ENCODE measurements at places on chromosomes 6 and 20. TPM values are rescaled to one million over a fixed set of nuclear protein-coding genes. Genes with fewer than 3 reads are reported as not detected.

Gene FERMT1
- 25.2 TPM for polyA plus RNA-seq

- peaks cover 4% of the 10 kb centered on the region for H3K4me1 ChIP-seq
- H3K27me3 ChIP-seq = peaks cover 10% of the 10 kb centered on the region
- H3K27ac ChIP-seq = no peak overlapping the region
- no peak overlapping the region for H3K4me3 ChIP-seq
- no peaks in the 10 kb centered on the region for H3K36me3 ChIP-seq
These were observed 3.4 kb upstream of the SIM1 start for GRCh38 chr6:100468016-100468622.

- DNase-seq = no peak
- H3K4me3 ChIP-seq = no peak overlapping the region
- H3K27ac ChIP-seq = no peak overlapping the region
- no peaks in the 10 kb centered on the region for H3K27me3 ChIP-seq
- H3K4me1 ChIP-seq = no peaks in the 10 kb centered on the region
These were observed 8.8 kb upstream of the CST8 start for GRCh38 chr20:23482138-23482537.

Gene SLC17A1
- 0.07 TPM for polyA plus RNA-seq

DNA sequence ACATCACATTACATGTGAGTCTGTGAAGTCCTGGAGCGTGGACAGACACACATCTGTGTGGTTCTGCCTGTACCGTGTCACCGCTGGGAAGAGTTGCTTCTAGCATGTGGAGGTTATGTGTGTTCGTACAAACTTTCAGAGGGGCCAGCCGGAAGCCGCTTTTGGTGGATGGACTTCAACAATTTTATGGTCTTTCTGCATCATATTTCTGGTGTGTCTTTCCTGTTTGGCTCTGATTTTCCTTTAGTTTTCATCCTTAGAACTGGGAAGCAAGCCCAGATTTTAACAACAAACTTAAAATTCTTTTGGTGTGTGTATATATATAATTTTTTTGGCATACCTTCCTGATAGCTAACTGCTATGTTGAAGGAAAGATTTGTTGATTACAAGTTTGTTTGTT, 71.2 kb downstream of the TIAM2 start:
- H3K27ac ChIP-seq = no peak overlapping the region
- H3K4me3 ChIP-seq = no peak overlapping the region
- no peaks in the 10 kb centered on the region for H3K36me3 ChIP-seq
- H3K27me3 ChIP-seq = no peaks in the 10 kb centered on the region
- H3K4me1 ChIP-seq = no peaks in the 10 kb centered on the region

Gene SIRPA
- 40.8 TPM for polyA plus RNA-seq

- H3K27ac ChIP-seq = no peak overlapping the region
- DNase-seq = no peak
- H3K4me1 ChIP-seq = no peaks in the 10 kb centered on the region
- no peaks in the 10 kb centered on the region for H3K27me3 ChIP-seq
- no peaks in the 10 kb centered on the region for H3K36me3 ChIP-seq
These were observed 239.4 kb downstream of the DLL1 start for GRCh38 chr6:170051229-170052172.

Gene MAP7
- 18.3 TPM for polyA plus RNA-seq

Gene DEFB132
- not detected for polyA plus RNA-seq

Gene TREML2
- polyA plus RNA-seq = 0.13 TPM

GRCh38 chr20:50745634-50746137, 14.3 kb downstream of the PARD6B start:
- peaks cover 6% of the 10 kb centered on the region for H3K36me3 ChIP-seq
- peaks cover 51% of the 10 kb centered on the region for H3K4me1 ChIP-seq
- H3K27me3 ChIP-seq = no peaks in the 10 kb centered on the region
- no peak for DNase-seq
- no peak overlapping the region for H3K4me3 ChIP-seq

DNA sequence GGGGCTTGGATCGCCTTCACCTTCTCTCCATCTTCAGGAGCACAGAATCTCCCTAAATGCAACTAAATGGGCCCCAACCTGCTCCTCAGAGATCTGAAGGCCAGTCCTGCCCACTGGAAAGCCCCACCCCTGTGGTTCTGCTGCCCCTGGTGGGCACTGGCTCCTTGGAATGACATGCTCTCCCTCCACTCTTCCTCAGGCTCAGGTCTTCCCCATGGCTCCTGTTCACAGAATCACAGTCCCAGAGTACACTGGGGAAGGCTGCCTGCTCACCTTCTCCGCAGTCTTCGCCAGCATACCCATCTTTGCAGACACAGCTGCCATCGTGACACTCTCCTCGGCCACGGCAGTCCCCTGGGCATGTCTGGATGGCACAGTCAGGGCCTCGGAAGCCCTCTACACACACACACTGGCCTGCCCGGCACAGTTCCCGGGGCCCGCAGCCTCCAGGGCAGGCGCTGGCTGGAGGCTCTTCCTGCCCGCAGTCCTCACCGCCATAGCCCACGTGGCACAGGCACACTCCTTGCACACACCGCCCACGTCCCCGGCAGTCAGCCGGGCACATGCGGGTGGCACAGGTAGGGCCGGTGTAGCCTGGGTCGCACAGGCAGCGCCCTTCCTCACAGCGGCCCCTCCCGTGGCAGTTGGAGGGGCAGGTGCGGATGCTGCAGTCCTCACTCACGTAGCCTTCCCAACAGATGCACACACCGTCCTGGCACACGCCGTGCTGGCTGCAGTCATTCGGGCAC, 13.6 kb downstream of the TNXB start:
- no peaks in the 10 kb centered on the region for H3K4me1 ChIP-seq
- peaks cover 9% of the 10 kb centered on the region for H3K27me3 ChIP-seq
- no peak overlapping the region for H3K4me3 ChIP-seq
- H3K36me3 ChIP-seq = peaks cover 8% of the 10 kb centered on the region

DNA sequence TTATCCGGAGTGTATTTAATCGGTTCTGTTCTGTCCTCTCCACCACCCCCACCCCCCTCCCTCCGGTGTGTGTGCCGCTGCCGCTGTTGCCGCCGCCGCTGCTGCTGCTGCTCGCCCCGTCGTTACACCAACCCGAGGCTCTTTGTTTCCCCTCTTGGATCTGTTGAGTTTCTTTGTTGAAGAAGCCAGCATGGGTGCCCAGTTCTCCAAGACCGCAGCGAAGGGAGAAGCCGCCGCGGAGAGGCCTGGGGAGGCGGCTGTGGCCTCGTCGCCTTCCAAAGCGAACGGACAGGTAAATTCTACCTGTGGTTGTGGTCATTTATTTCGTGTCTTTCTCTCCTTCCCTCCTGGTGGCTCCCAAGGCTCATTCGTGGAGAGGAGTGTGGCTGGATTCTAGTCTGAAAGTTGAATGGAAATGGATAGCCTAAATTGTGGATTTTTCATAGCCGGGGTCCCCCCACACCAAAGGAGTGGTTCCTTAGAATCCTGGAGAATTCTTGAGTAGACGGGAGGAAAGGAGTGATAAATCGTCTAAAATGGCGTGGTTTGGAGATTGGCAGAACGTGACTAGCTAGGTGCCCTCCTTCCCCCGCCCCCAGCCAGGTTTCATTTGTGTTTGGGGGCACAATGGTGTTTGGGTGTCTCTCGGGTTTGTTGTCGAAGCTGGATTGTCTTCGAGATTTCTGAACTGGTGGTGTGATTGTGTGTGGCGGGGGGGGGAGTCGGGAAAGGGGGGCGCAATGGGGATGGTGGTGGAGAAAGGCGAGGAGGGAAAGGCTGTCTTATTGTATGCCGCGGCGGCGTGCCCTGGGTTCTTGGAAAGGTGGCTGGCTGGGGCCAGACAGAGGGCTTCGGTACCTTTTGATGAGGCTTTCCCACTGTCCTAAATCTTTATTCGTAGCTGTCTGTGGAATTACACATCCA, 673 bp downstream of the MARCKS start:
- H3K4me1 ChIP-seq = peaks cover 7% of the 10 kb centered on the region
- peak; percentile 77 for DNase-seq
- no peaks in the 10 kb centered on the region for H3K36me3 ChIP-seq

DNA sequence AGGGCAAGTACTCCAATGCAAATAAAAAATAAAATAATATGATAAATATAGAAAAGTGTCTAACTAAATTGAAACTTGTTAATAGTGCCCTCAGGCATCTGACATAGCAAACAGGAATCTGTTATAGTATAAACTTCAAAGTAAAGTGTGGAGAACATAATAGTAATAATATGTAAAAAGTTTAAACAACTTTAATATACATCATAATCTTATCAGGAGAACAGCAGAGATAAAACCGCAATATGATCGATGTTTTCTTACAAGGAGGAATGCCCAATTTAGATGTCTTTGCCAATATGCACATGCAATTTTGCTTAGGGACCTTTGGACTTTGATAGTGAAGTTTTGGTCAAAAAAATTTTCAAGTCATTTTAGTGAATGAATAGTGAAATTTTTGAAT, 514.8 kb upstream of the IMPG1 start:
- no peak overlapping the region for H3K27ac ChIP-seq
- no peaks in the 10 kb centered on the region for H3K4me1 ChIP-seq
- no peaks in the 10 kb centered on the region for H3K27me3 ChIP-seq
- no peaks in the 10 kb centered on the region for H3K36me3 ChIP-seq

DNA sequence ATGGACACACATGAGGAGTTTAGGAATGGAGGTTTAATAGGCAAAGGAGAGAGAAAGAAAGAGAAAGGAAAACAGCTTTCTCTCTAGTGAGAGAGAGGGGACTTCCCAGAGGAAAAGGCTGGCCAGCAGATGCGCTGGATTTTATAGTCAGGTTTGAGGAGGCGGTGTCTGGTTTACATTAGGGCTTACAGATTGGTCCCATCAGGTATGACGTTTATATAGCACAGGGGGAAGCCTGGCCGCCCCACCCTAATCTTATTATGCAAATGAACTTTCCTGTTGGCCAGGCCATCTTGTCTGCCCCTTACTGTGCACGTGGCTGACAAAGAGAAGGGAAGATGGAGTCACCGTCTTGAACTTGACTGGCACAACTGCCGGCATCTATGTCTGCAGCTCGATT, 86.6 kb upstream of the QKI start:
- DNase-seq = no peak
- H3K27ac ChIP-seq = no peak overlapping the region
- no peak overlapping the region for H3K4me3 ChIP-seq
- peaks cover 11% of the 10 kb centered on the region for H3K27me3 ChIP-seq
- no peaks in the 10 kb centered on the region for H3K36me3 ChIP-seq

Gene C6orf52
- polyA plus RNA-seq = 2.8 TPM

- H3K27me3 ChIP-seq = no peaks in the 10 kb centered on the region
- DNase-seq = no peak
These were observed 45.9 kb downstream of the PTPRK start for GRCh38 chr6:128474481-128474880.

- H3K27me3 ChIP-seq = no peaks in the 10 kb centered on the region
- no peaks in the 10 kb centered on the region for H3K4me1 ChIP-seq
- H3K27ac ChIP-seq = no peak overlapping the region
- no peak overlapping the region for H3K4me3 ChIP-seq
- peaks cover 2% of the 10 kb centered on the region for H3K36me3 ChIP-seq
These were observed 32.5 kb upstream of the MCUR1 start for GRCh38 chr6:13846841-13847240.

GRCh38 chr6:7241160-7241559, 71.8 kb downstream of the SSR1 start:
- H3K4me1 ChIP-seq = peaks cover 5% of the 10 kb centered on the region

Gene HLA-DPB1
- polyA plus RNA-seq = 81.9 TPM

DNA sequence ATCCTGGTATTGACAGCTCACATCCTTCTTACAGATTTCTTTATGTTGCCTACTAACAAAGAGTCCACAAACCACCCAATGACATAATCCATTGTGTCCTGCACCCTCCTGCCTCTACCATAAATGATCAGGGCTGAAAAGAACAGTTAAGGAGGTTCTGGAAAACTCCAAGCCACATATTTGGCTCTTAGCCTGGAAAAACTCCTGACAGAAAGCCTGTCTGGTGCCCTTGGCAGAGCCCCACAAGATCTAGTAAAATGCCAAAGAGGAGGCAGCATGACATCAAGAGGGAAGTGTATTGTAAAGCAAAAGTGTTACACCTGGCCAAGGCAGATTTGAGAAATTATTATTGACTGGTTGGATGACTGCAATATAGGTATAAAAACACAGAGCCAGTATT, 126.4 kb upstream of the VGLL2 start:
- no peaks in the 10 kb centered on the region for H3K36me3 ChIP-seq
- H3K4me1 ChIP-seq = no peaks in the 10 kb centered on the region
- H3K27ac ChIP-seq = no peak overlapping the region
- no peak overlapping the region for H3K4me3 ChIP-seq
- no peaks in the 10 kb centered on the region for H3K27me3 ChIP-seq
- DNase-seq = no peak

Gene SRXN1
- 33.2 TPM for polyA plus RNA-seq

GRCh38 chr6:97658090-97658489, 375.1 kb upstream of the MMS22L start:
- no peaks in the 10 kb centered on the region for H3K27me3 ChIP-seq
- H3K36me3 ChIP-seq = no peaks in the 10 kb centered on the region
- no peaks in the 10 kb centered on the region for H3K4me1 ChIP-seq
- H3K4me3 ChIP-seq = no peak overlapping the region
- DNase-seq = no peak

DNA sequence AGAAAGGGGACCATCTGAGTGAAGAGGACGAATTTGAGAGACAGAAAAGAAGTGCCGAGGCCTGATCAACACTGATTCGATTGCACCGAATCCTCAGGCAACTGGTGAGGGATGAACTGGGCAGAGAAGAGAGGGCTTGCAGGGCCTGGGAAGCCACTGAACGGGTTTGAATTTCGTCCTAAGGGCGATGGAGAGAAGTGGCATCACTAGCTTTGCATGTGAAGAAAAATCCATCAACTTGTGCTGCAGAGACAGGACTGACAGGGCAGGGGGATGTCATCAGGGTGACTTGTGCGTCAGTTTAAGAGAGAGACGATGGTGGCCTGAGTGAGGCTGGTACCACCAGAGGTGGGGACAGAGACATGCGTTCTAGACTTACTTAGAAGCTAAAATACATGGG, 73.7 kb upstream of the SLC22A23 start:
- H3K4me3 ChIP-seq = no peak overlapping the region
- H3K27ac ChIP-seq = no peak overlapping the region
- no peaks in the 10 kb centered on the region for H3K36me3 ChIP-seq
- no peaks in the 10 kb centered on the region for H3K27me3 ChIP-seq

Gene SAMD10
- polyA plus RNA-seq = 7.3 TPM

DNA sequence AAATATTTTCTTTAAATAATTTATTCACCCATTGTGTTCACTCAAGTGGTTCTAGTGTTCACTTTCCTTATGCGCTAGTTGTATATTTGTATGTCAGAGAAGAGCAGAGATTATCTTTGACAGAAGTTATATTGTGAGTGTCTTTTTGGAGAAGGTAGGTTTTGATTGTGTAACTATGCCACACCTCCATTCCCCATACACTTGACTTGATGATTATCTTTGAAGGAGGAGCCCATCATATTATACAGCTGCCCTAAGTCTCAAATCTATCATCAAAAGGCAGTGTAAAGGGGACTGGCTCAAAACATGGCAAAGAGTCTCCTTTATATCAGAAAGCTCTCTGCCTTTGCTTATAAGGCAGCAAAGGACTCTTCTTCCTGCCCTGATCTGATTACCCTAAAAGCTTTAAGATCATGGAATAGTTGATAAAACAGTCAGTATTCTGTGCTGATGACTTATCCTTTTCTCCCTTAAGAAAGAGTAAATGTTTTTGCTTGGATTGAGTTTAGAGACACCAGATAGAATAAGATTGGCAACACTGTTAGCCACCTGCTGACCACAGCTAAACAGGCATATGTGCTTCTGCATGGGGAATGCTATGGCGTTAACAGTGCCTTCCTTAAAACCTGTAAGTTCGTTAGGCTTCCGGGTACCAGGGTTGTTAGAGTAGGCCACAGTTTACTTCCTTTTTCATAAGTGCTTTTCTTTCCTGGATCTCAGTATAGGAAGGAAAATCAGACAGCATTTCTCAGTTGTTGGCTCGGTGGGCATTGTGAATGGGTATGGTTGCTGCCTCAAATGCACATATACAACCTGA, 22.6 kb downstream of the TOP1 start:
- H3K27ac ChIP-seq = no peak overlapping the region
- no peak overlapping the region for H3K4me3 ChIP-seq
- H3K27me3 ChIP-seq = no peaks in the 10 kb centered on the region
- no peak for DNase-seq
- peaks cover 57% of the 10 kb centered on the region for H3K4me1 ChIP-seq

All from small intestine (tissue), 16 donors.